Left renal cortex interstitium (tissue), 4 donors: ENCODE measurements at places on chromosomes 6 and 20.

- no peak for DNase-seq
Observed at GRCh38 chr20:60206259-60206658, 248.0 kb downstream of the CDH26 start.

GRCh38 chr6:44464527-44465310 lies 77.2 kb downstream of the CDC5L start:
- DNase-seq = no peak

DNA sequence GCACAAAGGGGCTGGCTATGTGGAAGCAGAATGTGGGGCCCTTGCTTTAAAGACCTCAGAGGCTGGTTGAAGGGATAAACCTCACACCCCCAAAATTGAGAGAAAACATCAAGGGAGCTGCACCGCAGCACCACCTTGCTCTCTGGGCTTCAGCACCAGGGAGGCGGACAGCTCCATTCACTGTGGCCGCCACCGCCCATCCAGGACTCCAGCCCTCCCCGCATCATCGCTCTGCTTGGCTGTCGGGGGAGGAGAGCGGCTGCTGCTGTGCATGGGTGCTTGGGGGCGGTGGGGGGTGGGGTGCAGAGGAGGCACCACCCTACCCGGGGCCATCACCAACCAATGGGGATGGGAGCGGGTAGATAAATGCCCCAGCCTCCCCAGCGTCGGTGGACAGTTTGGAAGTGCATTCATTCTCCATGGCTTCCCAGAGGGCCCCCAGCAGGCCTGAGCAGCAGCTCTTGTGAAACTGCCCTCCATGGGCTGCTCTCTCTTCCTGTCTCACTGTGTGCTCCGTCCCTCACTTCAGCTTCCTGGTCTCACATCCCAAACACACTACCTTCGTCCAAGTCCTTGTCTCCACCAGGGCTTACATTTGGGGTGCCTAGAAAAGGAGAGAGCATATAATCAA lies 75.7 kb upstream of the BHLHE23 start:
- DNase-seq = no peak

- no peak for DNase-seq
Observed at GRCh38 chr6:2998998-2999617, 586 bp upstream of the NQO2 start.

- no peak for DNase-seq
Observed at GRCh38 chr6:45512717-45513116, 135.0 kb upstream of the SUPT3H start.

DNA sequence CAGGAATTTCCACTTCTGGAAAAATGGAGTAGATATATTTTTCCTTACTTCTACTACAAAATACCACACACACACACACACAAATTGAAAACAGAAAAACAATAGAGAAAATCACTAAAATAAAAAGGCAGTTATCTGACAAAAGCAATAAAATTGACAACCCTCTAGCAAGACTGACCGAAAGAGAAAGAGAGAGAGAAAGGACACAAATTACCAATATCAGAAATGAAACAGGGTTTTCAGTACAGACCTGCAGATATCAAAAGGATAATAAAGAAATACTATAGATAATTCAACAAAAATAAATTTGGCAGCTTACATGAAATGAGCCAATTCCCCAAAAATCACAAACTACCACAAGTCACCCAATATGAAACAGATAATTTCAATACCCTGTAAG lies 104.7 kb downstream of the OPRM1 start:
- DNase-seq = no peak

DNA sequence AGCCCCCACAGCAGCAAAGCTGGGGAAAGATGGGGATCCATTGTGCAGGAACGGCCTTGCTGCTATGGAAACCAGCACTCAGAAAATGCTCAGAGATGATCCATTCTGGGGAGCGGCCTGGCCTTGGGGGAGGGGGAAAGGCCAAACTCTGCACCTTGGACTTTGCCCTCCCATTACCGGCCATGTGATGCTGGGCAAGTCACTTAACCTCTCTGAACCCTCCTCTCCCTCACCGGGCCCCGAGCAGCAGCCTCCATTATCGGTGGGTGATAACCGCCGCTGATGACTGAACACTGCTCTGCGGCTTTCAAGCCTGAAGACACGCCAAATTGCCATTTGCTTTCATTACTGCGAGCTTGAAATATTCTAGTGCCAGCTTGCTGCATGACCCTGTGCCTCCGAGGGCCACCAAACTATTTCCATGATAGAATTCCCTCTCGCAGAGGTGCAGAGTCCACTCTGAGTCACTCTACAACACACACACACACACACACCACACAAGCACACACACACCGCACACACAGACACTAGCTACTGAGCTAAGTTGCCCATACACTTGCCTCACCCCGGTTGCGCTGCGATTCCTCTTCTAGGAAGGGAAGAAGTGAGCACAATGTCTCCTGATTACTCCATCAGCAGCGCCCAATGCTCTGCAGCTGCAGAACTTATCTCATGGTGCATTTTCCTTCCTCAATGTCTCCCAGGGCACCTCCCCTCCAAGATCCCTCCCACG lies 20.6 kb upstream of the SIRPA start:
- no peak for DNase-seq

- no peak for DNase-seq
Observed at GRCh38 chr6:37149745-37150144, 20.2 kb upstream of the PIM1 start.

GRCh38 chr6:8657522-8657921 lies 222.2 kb upstream of the SLC35B3 start:
- no peak for DNase-seq

DNA sequence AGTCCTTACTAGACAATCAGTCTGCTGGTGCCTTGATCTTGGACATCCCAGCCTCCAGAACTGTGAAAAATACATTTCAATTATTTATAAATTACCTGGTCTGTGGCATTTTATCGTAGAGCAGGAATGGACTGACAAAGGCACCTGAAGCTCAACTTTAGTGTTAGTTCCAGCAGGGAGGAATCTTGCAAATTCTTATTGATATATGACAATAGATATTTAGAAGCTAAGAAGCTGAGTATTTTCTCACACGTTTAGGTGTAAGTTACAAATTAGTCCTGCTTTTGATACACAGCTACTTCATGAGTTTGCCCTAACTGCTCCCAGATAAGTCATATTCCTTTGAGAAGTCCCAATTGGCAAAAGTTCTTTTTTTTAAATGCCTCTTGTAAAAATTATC lies 138.0 kb upstream of the ZNF217 start:
- no peak for DNase-seq

- no peak for DNase-seq
Observed at GRCh38 chr20:3032624-3033023, 10.8 kb upstream of the GNRH2 start.

DNA sequence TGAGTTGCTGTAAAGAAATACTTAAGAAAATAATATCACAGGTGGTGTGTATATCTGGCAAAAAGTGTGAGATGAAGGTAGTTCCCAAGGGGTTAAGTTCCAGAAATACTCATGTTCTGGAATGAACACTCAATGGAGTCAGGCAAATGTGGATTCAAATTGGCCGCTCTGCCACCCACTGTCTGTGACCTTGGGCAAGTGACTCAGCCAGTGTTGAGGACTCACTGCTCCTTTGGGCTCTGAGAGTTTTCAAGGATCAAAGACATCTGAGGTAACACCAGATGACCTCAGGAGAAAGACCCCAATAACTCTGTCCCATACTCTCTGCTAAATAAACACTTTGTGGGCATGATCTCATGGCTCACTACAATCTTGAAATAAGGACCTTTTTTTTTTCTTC lies 59.2 kb upstream of the EYA2 start:
- DNase-seq = no peak

DNA sequence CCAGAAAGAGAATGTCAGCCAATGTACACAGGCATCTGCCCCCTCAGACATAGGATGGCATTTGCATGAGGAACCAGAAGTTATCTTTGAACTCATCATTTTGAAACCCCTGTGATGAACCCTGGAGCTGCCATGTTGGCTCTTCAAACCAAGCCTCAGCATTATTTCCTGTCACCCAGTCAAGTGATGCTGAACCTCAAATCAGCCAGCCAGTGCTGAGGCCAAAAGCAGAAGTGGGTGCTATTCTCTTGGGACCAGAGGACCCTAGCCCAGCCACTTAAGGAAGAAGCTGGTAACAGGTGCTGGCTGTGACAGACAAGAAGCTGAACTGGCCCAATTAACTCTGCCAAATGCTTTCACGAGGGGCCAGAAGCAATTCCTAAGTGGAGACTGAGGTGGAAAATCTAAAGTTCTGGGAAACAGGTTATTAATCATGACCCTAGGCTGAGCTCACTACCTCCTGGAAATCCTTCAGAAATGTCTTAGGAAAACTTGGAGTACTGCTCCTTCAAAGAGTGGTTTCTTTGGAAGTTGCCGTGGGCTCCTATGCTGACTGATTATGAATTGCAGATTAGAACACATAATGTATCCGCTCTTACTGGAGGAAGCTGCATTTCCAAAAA lies 4.0 kb downstream of the PKIG start:
- DNase-seq = no peak

DNA sequence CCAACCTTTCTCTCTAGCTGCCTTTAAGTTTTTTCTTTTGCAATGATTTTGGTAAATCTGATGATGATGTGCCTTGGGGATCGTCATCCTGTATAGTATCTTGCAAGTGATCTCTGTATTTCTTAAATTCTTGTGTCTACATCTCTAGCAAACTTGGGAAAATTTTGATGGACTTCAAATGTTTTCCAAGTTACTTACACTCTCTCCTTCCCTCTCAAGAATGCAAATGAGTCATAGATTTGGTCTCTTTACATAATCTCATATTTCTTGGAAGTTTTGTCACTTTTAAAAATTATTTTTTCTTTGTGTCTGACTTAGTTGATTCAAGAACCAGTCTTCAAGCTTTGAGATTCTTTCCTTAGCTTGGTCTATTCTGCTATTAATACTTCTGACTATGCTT lies 176.4 kb downstream of the TBC1D32 start:
- no peak for DNase-seq

- DNase-seq = no peak
Observed at GRCh38 chr6:137799950-137800568, 67.0 kb upstream of the TNFAIP3 start.
